ENCODE measurements at places on chromosomes 2 and 18.

- DNase-seq: no peak
- H3K4me3 ChIP-seq: no peak overlapping the region
- H3K4me1 ChIP-seq: no peaks in the 10 kb centered on the region
- H3K36me3 ChIP-seq: no peaks in the 10 kb centered on the region
- H3K27me3 ChIP-seq: no peaks in the 10 kb centered on the region
- H3K27ac ChIP-seq: no peak overlapping the region
Measured at GRCh38 chr2:222194669-222195068, 104.1 kb downstream of the PAX3 start.

DNA sequence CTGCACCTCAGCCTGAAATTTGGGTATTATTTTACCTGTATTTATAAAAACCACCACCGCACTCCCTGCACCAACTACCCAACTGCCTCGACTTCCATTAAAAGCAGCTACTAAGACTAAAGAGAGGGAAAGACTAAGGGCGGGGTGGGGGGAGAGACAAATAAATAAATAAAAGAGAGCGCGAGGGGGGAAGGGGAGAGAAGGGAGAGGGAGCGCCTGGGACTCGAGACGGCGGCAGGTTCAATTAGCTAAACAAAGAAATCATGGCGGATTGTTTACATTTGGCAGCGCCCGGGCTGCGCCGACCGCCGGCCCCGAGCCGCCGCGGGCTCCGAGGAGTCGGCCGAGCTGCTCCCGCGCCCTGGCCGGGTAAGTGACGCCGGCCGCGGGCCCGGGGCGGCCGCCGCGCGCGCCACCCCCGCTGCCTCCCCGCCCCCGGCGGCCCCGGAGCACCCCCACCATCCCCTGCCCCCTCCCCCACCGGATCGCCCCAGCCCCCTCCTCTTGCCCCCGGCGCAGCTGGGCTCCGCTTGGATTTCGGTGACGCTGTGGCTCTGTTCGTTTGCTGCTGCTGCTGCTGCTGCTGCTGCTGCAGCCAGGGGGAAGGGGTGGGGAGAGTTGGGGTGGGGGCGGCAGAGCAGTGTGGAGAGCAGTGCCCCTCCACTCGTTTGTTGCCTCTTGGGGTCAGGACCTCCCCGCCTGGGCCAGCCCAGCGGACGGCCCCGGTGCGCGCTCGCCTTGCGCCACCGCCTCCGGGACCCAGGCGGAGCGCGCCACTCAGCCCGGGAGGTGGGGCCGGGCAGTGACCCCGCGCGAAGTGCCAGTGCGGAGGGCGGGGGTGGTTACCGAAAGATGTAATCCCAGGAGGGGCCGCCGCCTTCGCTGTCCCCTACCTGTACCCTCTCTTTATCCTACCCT lies 187.2 kb upstream of the FANCL start:
- peak; percentile 11 for DNase-seq
- no peaks in the 10 kb centered on the region for H3K27me3 ChIP-seq
- peak overlapping the region; percentile 63 for H3K4me3 ChIP-seq
- H3K36me3 ChIP-seq: no peaks in the 10 kb centered on the region
- no peaks in the 10 kb centered on the region for H3K4me1 ChIP-seq

- no peaks in the 10 kb centered on the region for H3K36me3 ChIP-seq
- no peaks in the 10 kb centered on the region for H3K27me3 ChIP-seq
- H3K4me3 ChIP-seq: no peak overlapping the region
- H3K27ac ChIP-seq: no peak overlapping the region
Measured at GRCh38 chr2:47093626-47094025, 61.5 kb downstream of the STPG4 start.

- no peak overlapping the region for H3K27ac ChIP-seq
- no peaks in the 10 kb centered on the region for H3K36me3 ChIP-seq
- DNase-seq: no peak
Measured at GRCh38 chr2:9356261-9356660, 67.1 kb downstream of the ITGB1BP1 start.

DNA sequence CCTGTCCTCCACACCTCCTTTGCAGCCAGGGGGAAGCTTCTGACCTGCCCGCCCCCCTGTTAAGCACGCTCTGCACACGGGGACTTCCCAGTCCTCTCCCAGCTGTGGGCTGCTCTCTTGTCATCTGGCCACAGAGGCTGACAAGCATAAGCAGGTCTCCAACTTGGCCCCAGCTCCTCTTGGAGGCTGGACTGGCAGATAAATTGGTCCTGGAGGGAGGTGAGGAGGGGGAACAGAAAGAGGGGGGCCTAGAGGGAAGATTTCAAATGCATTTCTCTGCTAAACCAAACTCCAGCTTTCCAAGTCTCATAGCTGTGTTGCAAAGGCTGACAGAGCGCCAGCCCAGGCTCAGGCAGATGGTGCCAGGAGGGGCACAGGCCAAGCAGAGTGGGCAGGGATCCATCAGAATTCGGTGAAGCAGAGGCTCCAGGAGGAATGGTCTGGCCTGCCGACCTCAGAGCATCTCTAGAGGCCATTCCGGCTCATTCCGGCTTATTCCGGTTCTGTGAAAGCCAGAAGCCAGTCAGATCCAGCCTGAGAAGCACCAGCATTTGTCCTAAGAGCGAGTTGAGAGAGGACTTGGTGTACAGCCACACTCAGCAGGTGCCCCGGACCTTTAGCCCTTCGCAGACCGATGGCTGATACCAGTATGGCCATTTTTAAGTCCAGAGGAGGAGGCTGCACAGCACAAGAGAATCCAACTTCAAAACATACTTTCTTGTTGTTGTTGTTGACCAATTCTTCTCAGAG lies 508.9 kb upstream of the MYT1L start:
- H3K4me1 ChIP-seq: no peaks in the 10 kb centered on the region
- DNase-seq: no peak
- no peaks in the 10 kb centered on the region for H3K27me3 ChIP-seq
- H3K4me3 ChIP-seq: no peak overlapping the region
- no peak overlapping the region for H3K27ac ChIP-seq
- no peaks in the 10 kb centered on the region for H3K36me3 ChIP-seq

DNA sequence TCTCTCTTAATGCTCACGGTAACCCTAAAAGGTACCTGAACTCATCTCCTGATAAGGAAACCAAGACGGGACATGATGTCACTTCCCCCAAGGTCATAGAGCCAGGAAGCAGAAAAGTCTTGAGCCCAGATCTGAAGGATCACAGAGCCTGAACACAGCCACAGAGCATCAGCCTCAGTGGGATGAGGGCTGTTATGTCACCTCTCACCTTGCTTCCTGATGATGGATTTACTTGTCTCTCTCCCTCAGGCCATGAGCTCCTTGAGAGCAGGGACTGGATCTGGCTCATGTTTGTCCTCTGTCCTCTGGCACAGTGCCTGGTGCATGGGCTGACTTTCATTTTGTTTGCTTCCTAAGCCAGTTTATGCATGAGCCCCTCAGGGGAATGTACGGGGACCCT lies 54.2 kb downstream of the SERTAD2 start:
- H3K27ac ChIP-seq: no peak overlapping the region
- H3K4me3 ChIP-seq: no peak overlapping the region
- no peaks in the 10 kb centered on the region for H3K27me3 ChIP-seq
- peaks cover 31% of the 10 kb centered on the region for H3K4me1 ChIP-seq
- no peak for DNase-seq

- no peaks in the 10 kb centered on the region for H3K36me3 ChIP-seq
- H3K27ac ChIP-seq: no peak overlapping the region
- DNase-seq: no peak
- H3K4me3 ChIP-seq: no peak overlapping the region
- H3K4me1 ChIP-seq: no peaks in the 10 kb centered on the region
- H3K27me3 ChIP-seq: no peaks in the 10 kb centered on the region
Measured at GRCh38 chr18:350953-351572, 83.2 kb upstream of the THOC1 start.

GRCh38 chr2:59733970-59734369 lies 819.5 kb downstream of the BCL11A start:
- H3K27me3 ChIP-seq: no peaks in the 10 kb centered on the region
- DNase-seq: no peak
- H3K27ac ChIP-seq: no peak overlapping the region
- H3K4me3 ChIP-seq: no peak overlapping the region
- H3K4me1 ChIP-seq: no peaks in the 10 kb centered on the region

GRCh38 chr18:67007085-67007484 lies 403.2 kb upstream of the CDH19 start:
- H3K27ac ChIP-seq: no peak overlapping the region
- no peaks in the 10 kb centered on the region for H3K36me3 ChIP-seq
- H3K4me3 ChIP-seq: no peak overlapping the region

GRCh38 chr18:42229211-42230210 lies 274.5 kb downstream of the PIK3C3 start:
- no peak for DNase-seq
- no peaks in the 10 kb centered on the region for H3K36me3 ChIP-seq
- no peak overlapping the region for H3K27ac ChIP-seq
- no peaks in the 10 kb centered on the region for H3K4me1 ChIP-seq
